ENCODE measurements at places on chromosomes 4 and X. TPM values are rescaled to one million over a fixed set of nuclear protein-coding genes. Genes with fewer than 3 reads are reported as not detected.

The ZCCHC4 gene
- 3.9 TPM for total RNA-seq

The PNMA5 gene
- not detected for total RNA-seq

The ATOH1 gene
- not detected for total RNA-seq

The TSPAN6 gene
- total RNA-seq: 38.3 TPM

The CCNA2 gene
- total RNA-seq: 49.1 TPM

The ARX gene
- 0.49 TPM for total RNA-seq

The DCLK2 gene
- 10.2 TPM for total RNA-seq

The PPBP gene
- not detected for total RNA-seq

The IQCM gene
- not detected for total RNA-seq
